Forelimb muscle (tissue), 1 donor: ENCODE measurements at places on chromosomes 5 and 9. TPM values are rescaled to one million over a fixed set of nuclear protein-coding genes. Genes with fewer than 3 reads are reported as not detected.

The SLC46A2 gene
- 0.10 TPM for polyA plus RNA-seq

The OR1J2 gene
- polyA plus RNA-seq = not detected

The KIF12 gene
- 0.13 TPM for polyA plus RNA-seq

The FBLL1 gene
- 0.86 TPM for polyA plus RNA-seq

The CCIN gene
- polyA plus RNA-seq = 0.58 TPM

The NR4A3 gene
- 1.5 TPM for polyA plus RNA-seq

The IFNA21 gene
- not detected for polyA plus RNA-seq

The EGFLAM gene
- 46.6 TPM for polyA plus RNA-seq

The ZSWIM6 gene
- polyA plus RNA-seq = 7.8 TPM

DNA sequence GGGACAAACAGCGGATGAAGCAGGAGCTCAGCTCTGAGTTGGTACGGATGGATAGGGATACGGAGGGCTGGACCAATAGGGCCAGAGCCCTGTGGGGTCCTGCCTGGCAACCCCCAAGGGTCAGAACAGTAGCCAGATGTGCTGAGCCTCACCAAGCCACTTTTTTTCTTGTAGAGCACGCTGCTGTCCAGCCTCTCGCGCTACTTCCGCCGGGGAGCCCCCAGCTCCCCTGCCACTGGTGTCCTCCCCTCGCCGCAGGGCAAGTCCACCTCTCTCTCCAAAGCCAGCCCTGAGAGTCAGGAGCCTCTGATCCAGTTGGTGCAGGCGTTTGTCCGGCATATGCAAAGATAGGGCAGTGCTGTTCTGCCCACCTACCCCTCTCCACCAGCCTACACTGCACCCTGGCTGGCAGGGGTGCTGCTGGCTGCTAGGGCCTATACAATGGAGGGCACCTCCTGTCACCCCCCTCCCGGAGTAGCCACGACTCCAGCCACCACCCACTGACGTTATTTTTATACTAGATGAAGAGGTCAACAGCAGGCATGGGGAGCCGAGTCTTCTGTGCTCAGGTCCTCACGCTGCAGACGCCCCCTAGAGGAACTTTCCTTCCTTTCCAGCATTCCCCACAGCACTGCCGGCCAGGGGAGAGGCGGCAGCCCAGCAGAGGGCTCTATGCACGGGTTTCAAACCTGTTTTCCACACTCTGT is 21.6 kb downstream of the SH3GLB2 start:
- no peak for DNase-seq

GRCh38 chr9:130301483-130302286 is 36.1 kb downstream of the HMCN2 start:
- DNase-seq = no peak

DNA sequence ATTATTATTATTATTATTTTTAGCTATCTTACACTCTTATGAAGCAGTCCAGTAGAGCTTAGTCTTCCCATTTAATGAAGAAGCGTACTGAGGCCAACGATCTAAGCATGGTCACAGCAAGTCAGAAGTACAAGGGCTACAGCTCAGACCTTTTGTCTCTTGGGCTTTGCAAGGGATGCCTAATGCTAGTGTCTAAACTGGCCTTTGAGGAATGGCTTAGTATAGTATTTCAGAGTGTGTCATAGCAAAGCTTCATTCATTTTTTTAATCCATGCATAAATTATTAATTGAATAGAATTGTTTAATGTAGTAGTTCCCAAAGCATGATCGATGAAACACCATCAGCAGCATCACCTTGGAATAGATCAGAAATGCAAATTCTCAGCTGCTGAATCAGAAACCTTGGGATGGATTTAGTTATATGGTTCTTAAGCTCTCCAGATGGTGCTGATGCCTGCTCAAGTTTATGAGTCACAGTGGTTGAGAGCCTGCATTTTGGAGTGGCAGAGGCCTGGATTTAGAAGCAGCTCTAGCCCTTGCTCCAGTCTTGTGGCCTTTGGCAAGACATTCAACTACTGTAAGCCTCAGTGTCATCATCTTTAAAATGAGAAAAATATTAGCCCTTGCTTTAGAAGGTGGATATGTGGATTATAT is 6.1 kb downstream of the IL12B start:
- no peak for DNase-seq

GRCh38 chr5:180799902-180800801 is 2.5 kb downstream of the MGAT1 start:
- no peak for DNase-seq

DNA sequence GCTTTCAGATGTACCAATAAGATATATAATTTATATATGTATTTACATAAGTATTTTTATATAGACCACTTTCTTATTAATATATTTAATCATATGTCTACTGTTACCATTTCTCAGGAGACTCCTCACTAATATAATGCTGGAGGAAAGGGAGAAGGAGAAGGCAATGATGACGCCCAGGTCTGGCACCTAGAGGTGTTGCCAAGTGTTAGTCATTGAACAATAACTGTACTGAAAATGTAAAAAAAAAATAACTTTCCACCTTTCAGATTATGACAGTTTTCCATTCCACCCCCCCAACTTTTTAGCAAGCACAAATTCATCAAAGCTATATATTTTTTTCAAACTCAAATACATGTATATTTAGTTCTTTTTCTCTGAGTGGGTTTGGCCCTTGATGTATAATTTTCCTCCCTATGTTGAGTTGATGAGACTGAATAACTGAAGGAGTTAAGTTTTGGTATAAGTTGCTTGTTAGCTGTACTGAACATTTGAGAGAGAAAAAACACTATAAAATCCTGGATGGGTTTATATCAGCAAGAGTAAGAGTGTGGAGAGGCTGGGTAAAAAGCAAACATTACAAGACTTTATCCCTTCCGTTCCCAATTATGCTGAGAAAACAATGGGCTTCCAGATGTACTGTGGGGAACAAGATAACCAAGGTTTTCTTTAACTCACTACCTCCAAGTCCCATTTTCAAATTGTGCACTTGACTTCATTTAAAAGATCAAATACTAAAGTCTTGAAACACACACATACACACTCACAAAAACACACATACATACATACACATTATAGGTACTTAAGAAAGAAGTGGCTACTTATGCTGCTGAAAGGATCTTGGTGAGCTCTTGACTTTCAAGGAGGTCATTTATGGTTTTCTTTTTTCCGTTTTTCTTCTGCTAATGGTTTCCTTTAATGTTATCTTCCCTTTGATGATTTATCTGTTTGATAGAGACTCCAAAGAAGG is 142.8 kb upstream of the IFNE start:
- no peak for DNase-seq

- DNase-seq = no peak
Observed at GRCh38 chr9:89481538-89481915, 16.4 kb downstream of the SEMA4D start.

- DNase-seq = no peak
Observed at GRCh38 chr5:147321569-147321968, 86.7 kb downstream of the STK32A start.

GRCh38 chr9:99365233-99365980 is 143.3 kb downstream of the SEC61B start:
- DNase-seq = no peak

DNA sequence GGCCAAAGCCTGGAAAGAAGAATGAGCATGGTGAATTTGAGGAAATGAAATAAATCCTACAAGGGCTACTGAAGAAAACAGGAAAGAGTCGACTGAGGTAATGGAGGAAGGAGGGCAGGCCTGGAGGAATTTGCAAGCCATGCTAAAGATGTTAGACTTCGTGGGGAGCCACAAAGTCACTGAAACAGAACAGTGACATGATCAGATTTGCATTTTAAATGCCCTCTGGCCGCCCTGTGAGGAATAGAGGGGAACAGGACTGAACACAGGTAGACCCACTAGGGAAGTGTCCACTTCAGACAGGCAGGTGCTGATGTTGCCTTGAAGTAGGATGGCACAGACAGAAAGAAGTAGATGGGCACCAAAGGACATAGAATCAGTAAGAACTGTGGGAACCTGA is 42.8 kb upstream of the RLN1 start:
- DNase-seq = no peak

DNA sequence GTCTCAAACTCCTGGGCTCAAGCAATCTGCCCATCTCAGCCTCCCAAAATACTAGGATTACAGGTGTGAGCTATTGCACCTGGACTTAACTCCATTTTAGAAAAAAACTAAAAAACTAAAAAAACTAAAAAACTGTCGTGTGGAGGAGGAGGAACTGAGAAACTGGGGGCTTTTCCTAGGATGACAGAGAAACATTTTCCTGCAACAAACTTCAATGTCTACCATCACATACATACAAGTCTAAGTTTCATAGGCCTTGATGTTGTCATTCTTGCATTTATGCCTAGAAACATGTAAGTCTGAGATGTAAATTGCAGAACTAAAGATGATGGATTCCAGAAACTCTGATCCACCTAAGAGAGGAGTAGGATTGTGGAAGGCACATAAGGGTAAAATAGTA is 556.8 kb downstream of the RAB3C start:
- no peak for DNase-seq

GRCh38 chr5:55415071-55415470 is 107.3 kb downstream of the MTREX start:
- DNase-seq = no peak

DNA sequence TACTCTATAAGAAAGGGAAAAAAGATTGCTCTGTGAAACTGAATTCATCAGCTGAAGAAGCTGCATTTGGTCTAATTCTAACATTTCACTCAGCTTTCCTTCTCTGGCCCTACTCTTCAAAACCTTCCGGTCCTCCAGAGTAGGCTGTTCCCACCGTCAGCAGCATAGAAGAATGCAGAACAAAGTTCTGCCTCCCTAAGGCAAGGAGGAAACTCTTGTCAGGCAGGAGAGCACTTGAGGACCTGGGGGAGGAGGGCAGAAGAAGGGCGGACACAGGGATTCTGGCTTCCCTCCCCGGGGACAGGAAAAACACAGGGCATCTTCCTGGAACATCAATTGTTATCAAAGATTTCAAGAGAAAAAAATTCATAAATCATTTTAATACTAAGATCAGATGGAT is 69.2 kb upstream of the SHB start:
- DNase-seq = no peak

DNA sequence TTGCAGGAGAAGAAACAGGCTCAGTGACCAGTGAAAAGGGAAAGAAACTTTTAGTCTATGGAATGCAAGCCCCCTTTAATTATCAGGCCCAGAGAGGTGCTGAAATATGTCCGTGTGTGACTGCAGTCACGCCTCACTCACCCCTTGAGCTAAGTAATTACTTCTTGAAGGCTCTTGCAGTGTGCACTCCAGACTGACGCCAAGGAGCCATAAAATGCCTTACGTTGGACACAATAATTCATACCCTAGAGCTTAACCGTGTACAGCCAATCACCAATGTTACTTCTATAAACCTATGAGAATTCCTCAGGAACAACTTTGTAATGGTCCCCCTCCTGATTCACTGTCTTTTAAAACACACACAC is 242.2 kb downstream of the SYK start:
- no peak for DNase-seq

GRCh38 chr9:27157097-27157496 is 48.1 kb downstream of the TEK start:
- no peak for DNase-seq

DNA sequence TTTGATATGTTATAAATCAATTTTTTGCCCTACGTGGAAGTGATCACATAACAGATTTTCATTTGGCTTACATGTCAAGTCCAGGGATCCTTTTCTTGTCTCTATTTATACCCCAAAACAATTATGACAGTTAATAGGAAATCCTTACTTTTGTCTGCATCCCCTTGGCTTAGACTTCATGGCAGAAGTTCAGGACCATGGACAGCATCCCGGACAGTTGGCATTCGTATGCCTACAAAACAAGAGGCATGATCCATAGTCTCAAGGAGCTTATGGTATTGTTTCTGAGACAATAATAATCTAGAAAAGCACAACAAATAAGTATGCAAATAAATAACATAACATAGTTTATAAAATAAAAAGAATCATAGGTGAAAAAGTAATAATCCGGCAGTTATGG is 214.3 kb upstream of the GRIA1 start:
- peak; percentile 1 for DNase-seq

DNA sequence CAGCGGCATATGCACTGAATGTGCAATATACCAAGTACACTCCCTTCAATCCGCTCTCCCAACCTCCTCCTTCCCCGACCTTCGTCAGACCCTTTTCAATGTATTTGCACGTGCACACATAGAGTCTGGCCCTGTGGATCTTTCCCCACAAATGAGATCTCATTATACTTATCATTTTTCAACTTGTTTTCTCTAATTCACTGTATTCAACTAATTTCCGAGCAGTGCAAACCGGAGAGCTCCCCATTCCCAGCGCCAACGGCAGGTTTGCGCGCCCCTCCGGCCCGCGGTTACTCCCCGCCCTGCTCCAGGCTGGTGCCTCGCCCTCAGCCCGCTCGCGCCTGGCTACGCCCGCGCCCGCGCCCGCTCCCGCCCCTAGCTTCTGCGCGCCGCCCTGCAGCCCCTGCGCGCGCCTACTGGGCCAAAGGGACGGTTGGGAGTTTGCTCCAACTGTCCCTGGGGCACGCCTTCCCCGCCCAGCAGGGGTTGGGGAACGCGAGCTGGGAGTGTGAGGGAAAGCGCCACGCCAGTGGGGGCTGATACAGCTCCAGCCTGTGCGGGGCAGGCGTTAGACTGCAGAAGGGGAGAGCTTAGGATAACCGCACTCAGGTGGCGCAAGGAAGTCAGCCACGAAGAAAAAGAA is 3.3 kb upstream of the CDC20B start:
- DNase-seq = no peak

DNA sequence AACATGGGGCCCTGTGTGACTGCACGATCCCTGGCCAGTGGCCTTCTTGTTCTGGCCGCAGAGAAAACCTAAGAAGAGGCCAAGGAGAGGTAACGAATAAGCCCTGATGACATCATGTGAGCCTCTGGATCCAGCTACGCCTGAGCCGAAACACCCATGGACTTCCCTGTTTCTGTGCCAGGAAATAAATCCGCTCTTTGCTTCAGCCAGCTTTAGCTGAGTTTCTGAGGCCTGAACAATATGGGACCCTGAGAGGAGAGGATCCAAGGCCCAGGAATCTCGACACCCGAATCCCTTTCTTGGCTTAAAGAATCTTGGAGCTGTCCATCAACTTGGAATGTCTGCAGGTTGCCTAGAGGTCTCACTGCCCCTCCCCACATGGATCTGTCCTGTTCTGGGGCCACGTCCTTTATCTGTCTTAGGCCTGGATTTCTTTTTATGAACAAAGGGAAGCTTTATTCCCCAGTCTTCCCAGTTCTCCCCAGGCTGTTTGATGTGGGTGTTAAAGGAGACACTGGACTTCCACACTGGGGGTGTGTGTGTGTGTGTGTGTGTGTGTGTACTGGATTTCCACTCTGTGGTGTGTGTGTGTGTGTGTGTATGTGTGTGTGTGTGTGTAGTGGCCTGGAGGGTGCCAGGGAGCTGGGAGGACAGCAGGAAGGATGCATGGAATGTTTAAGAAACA is 13.7 kb downstream of the IER5L start:
- DNase-seq = peak; percentile 93

GRCh38 chr5:108232805-108233204 is 149.1 kb downstream of the FBXL17 start:
- DNase-seq = no peak
